Progenitor cell of endocrine pancreas (in vitro differentiated cells): ENCODE measurements at places on chromosomes 13 and 19.

GRCh38 chr13:57017357-57017756, 123.4 kb upstream of the PRR20A start:
- no peak for DNase-seq

GRCh38 chr13:89393758-89394304, 1722.7 kb downstream of the SLITRK5 start:
- DNase-seq, result no peak

DNA sequence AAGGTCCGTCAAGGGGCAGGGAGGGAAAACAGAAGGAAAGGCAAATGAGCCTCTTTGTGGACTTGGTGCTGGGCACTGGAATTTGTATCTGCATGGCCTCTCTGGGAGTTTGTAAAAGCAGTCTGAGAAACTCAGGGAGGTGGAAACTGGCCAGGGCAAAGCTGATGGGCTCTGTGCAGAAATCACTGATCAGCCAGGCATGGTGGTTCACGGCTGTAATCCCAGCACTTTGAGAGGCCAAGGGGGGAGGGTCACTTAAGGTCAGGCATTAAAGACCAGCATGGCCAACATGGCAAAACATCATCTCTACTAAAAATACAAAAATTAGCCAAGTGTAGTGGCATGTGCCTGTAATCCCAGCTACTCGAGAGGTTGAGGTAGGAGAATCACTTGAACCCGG, 369.9 kb upstream of the ZNF507 start:
- DNase-seq, result no peak

DNA sequence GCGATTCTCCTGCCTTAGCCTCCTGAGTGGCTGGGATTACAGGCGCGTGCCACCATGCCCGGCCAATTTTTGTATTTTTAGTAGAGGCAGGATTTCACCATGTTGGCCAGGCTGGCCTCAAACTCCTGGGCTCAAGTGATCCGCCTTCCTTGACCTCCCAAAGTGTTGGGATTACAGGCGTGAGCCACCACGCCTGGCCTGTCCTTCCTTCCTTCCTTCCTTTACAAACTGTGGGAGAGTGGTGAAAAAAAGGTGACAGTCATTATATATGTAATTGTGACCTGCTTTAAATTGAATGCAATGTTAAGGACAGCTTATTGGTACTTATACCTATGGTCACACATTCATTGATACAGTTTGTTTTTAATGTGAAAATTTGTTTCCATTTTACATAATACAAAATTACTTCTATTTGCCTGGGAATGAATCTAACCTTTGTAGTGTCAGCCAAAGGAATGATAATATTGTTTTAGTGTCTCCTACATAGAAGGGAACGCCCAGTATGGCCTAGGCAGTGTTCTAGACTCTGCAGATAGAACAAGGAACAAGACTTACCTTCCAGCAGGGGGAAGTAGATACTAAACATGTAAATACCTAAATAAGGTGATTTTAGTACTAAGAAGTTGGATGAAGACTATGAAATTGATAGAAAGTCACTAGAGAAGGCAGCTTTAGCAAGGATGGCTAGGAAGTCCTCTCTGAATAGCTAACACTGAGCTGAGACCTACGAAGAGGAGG, 146.3 kb downstream of the GGACT start:
- DNase-seq, result no peak

DNA sequence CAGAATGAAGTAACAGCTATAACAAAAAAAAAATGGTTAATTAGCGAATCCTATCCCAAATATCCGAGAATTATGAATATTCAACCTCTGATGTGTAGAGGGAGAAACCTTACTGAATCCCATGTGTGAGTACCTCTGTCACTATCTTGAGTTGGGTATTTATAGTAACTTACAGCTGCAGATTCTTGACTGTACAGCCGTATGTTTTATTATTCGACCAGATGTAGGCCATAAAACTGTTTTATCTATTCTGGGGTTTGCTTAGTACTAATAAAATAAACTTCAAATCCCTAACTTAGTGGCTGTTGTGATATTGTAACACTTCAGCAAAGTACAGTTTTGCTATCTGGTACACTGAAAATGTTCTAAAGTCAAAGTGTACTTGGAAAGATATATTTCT, 120.0 kb downstream of the EFNB2 start:
- no peak for DNase-seq

GRCh38 chr19:4445963-4446703, 11.5 kb downstream of the UBXN6 start:
- no peak for DNase-seq

DNA sequence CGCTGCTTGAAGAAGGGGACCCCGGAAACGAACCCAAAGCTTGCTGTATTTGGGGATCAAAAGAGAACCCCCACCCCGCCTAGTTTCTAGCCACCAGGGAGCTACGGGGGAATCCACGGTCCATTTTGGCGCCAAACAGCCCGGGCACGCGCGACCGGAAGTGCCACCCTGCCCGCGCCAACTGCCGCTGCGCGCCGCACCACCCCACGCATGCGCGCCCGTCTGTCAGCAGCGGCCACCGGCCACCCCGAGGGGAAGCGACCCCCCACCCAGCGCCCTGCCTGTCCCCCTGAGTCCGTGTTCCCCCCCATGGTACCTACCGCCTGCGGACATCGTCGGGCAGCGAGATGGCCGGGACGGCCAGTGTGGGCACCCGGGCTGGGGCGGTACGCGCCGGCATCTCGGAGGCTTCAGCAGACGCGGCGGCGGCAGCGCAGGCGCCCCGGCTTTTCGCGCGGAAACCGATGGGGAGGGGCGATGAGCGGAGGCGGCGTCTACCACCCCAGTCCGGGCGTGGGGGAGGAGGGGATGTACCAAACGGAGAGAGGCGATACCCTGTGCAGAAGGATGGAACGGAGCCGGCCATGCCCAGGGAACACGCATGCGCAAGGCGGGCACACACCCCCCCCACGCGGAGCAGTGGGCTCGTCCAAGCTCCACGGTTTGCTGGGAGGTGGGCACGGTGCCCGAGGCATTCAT, at the start of gene DNMT1:
Gene DNMT1, minus strand, starts transcription at position 454 of the 699 bp plus-strand sequence. Its CDS starts 54 bp downstream, at position 400.
- peak; percentile 96 for DNase-seq
